NCI-H1417 treated with DMSO at 0.1 percent for 48 hours (cell line): ENCODE measurements at places on chromosomes 2 and 18.

- DNase-seq = no peak
Observed at GRCh38 chr2:12619975-12620374, 96.8 kb upstream of the TRIB2 start.

DNA sequence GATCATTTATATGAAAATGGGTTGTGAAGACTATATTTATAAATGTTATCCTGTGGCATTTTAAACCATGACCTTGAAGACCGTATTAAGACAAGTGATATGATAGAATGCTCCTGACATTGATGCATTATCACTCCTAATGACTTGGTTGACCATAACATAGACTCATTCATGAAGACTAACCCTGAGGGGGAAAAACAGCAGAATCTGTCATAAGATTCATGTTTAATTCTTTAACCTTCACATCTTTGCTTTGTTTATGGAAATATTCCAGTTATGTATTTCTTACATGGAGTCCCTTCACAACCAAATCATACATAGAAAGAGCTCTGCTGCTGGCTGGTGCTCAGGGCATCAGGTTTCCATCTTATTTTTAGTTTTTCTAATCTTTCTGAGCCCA, 78.4 kb downstream of the CTNNA2 start:
- no peak for DNase-seq

DNA sequence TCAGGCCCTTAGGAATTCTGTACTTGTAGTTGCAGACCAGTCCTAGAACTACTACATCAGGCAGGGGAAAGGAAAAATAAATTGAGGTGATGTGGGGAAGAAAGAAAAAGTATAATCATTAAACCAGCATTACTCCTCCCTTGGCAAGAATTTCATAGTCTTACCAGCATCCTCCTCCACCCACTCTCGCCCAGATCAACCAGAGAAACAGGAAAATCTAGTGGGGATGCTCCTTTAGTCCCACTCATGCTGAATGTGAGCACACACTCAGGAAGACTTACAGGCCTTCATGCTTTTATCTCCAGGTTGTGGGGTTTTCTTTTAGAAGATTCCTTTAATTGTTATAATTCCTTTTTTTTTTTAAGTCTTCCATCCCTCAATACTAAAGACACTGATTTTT, 129.3 kb upstream of the CCDC150 start:
- no peak for DNase-seq

DNA sequence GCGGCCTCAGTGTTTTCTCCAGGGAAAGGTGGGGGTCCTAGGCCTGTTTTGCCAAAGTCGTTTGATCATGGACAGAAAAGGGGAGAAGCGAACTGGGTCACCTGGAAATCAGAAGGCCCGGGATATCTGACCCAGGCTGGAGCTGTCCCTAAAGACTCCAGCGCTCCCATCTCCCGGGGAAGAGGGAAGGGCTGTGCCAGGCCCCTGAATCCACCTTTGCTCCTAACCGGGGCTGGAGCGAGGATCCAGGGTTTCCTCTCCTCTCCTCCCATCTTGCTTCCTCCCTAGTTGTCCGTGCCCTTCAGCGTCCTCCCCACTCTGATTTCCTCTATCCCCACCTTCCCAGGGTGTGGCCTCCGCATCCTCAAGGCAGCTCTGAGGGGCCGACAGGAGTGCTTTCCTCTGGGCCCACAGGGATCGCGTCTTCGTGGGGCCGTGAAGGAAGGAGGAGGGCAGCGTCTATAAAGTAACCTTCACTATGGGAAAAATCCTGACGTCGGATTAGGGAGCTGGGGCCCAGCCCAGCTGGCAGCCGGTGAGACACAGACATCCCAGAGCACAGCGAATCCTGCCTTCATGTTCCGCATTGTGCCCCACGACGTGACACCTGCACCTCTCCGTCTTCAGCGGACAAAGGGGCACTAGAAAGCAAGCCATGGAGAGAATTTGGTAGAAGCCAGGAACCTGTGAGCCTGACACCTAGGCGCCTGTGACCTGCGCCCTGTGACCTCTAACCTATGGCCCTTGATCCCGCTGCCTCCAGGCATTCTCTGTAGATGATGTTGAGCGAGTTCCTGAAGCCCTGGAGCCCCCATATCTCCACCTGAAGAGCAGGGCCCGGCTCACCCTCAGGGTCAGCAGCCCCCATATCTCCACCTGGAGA, 212.7 kb upstream of the SALL3 start:
- DNase-seq = no peak

- no peak for DNase-seq
Observed at GRCh38 chr18:39872651-39873050, 2082.4 kb upstream of the PIK3C3 start.

- no peak for DNase-seq
Observed at GRCh38 chr2:157158111-157158510, 99.4 kb upstream of the GALNT5 start.

DNA sequence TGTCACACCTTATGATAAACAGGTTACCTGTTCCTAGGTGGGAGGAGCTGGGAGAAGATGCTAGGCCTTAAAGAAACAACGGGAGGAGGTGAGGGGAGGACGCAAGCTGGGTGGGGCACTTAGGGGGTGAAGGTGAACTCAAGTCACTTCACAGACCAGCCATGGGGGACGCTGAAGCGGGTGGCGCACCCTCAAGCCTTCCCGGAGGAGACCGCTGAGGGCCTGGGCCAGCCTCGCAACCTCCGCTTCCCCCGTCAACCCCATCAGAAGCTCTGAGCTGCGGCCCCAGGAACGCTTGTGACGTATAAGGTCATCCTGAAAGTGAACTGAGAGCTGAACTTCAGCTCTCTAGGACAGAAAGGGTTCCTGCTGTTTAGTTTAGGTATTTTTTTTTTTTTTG, 133.5 kb downstream of the MBP start:
- no peak for DNase-seq

- no peak for DNase-seq
Observed at GRCh38 chr2:86498468-86499260, 57.5 kb downstream of the KDM3A start.

DNA sequence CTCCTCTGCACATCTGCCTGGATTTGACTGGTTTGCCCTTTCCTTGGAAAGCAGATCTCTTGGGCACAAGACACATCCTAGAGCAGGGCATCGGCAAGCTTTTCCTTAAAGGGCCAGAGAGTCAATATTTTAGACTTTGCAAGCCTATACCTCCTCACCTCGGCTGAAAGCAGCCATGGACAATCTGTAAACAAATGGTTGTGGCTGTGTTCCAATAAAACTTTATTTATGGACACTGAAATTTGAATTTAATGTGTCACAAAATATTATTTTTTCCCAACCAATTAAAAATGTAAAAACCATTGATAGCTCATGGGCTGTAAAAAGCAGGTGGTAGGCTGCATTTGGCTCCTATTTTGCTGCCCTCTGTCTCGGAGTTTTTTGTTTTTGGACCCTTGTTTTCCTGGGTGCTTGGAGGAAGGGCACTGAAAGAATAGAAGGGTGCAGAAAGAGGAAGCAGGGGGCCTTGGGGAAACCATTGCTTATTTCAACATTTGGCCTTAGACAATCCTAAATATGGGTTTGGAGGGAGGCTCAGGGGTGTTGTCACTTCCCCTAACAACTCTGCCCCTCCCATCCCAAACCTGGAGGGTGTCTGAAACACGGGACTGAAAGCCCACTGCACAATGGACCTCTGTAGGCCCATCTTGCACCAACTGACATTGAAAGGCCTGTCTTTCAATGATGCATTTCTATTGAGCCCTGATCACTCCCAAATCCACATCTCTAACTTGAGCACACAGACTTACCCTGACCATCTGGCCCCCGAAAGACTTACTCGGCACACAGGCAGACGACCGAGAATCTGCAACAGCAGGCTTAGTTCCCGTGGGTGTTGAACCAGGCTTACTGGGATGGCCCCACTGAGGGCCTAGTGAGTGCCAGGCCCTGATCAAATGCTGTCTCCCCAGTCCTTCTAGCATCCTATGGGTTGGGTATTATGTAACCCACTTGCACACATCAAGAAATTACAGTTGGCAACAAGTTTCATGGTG, 7.1 kb upstream of the ZFP36L2 start:
- DNase-seq = no peak

- no peak for DNase-seq
Observed at GRCh38 chr2:21005700-21006422, 38.0 kb downstream of the APOB start.

- DNase-seq = no peak
Observed at GRCh38 chr2:24763843-24764242, 29.3 kb downstream of the PTRHD1 start.
